ENCODE measurements at places on chromosomes 12 and 14. TPM values are rescaled to one million over a fixed set of nuclear protein-coding genes. Genes with fewer than 3 reads are reported as not detected.

DNA sequence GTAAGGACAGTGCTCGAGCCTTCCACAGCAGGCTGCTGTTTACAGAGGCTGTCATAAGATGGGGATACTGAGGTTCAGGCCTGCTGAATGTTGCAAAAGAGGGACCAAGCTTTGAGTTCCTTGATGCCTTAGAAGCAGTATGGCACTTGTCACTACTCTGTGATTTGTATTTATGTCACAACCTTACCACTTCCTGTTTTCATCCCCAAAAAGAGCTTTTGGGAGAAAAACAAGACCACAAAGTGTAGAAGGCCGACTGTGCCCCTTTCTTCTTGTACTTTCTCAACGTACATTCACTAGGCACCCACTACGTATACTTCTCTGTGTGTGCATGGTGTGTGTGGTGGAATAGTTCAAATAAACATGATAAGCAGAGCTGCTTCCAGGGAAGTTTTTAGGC, 90.1 kb downstream of the DRAM1 start:
- DNase-seq: no peak

GRCh38 chr14:100302616-100303015, 3.6 kb downstream of the SLC25A29 start:
- no peak for DNase-seq

DNA sequence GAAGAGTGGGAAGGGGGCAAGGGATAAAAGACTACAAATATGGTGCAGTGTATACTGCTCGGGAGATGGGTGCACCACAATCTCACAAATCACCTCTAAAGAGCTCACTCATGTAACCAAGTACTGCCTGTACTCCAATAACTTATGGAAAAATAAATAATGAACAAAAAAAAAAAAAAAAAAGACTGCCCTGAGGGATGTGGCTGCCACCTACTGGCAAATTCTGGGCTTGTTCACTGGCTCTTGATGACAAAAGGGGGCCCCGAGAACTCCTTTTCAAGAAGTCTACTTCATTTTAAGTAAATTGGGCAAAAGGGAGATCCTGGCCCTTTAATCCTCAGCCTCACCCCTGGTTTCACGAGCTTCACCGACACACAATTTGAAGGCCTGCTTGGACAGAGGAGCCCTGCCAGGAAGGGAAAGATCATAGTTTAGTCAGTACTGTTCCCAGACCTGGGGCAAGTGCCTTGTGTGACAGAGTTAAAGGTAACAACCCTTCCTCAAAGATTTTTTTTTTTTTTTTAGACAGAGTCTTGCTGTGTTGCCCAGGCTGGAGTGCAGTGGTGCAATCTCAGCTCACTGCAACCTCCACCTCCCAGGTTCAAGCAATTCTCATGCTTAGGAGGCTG, 26.1 kb upstream of the STAC3 start:
- no peak for DNase-seq

The MMP17 gene
- total RNA-seq: 0.76 TPM

The PMCH gene
- total RNA-seq: not detected

GRCh38 chr14:103867523-103867953, 20.2 kb upstream of the PPP1R13B start:
- no peak for DNase-seq

GRCh38 chr12:79046021-79046420, 181.4 kb downstream of the SYT1 start:
- no peak for DNase-seq

- no peak for DNase-seq
These were observed 24.3 kb downstream of the TSPAN9 start for GRCh38 chr12:3101309-3102024.

The CYP46A1 gene
- total RNA-seq: 0.09 TPM

DNA sequence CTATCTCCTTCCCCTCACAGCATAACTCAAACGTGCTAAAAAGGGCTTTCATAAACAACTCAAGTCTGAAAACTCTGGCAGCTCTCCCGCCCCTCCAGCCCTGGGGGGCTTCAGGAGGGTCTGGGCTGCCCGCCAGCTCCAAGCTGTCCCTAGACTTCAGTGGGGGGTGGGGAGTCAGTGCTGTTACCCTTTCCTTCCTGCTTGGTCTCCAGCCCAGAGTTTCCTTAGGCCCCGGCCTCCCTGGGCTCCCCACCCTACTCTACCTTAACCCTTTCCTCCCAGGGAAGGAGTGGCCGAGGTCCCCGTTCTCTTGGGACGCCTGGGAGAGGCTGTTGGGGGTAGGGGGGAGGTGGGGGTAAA, 530 bp upstream of the NYNRIN start:
- DNase-seq: peak; percentile 56

The GZMB gene
- 1.3 TPM for total RNA-seq

GRCh38 chr12:116582610-116583009, 23.4 kb downstream of the MAP1LC3B2 start:
- no peak for DNase-seq

GRCh38 chr14:101714394-101714793, 47.1 kb upstream of the PPP2R5C start:
- no peak for DNase-seq

The LHX5 gene
- not detected for total RNA-seq

- DNase-seq: no peak
These were observed 361.3 kb upstream of the TMTC1 start for GRCh38 chr12:30144777-30145683.

The NOP9 gene
- 24.4 TPM for total RNA-seq

DNA sequence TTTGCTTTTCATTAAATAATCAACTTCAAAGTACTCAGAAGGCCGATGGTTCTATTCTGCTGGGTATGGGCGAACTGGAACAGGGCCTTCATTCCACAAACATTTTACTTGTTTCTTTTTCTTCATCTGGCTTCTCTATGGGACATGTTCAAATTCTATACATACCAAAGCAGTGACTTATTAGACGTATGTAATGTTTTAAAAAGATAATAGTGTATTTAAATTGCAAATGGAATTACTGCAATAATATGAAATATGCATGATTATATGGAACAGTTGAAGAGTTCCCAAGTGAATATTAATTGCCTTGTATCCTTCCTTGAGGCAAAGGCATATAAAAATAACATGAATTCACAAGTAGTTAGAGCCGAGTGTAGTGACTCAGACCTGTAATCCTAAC, 75.5 kb downstream of the FAR2 start:
- DNase-seq: no peak

The B4GALNT1 gene
- 0.98 TPM for total RNA-seq

DNA sequence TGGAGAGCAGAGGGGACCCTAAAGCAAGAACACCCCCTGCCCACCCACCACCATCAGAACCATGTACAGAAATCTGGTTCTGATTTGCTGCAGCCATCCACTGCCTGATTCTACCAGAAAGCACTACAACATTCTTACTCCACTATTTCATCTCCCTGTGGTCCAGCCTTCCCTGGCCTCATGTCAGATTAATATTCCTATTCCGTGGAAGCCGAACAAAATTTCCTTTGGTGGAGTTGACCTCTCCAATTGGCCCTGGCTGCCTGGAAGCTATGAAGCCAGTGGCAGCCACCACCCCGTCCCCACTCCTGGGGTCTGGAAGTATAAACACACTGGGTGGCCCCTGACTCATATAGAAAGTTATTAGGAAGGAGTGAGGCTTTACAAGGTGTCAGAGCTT, 60.2 kb downstream of the ANO2 start:
- no peak for DNase-seq

The SRGAP1 gene
- 22.7 TPM for total RNA-seq

GRCh38 chr14:64515053-64515452, 10.5 kb downstream of the ZBTB1 start:
- no peak for DNase-seq

DNA sequence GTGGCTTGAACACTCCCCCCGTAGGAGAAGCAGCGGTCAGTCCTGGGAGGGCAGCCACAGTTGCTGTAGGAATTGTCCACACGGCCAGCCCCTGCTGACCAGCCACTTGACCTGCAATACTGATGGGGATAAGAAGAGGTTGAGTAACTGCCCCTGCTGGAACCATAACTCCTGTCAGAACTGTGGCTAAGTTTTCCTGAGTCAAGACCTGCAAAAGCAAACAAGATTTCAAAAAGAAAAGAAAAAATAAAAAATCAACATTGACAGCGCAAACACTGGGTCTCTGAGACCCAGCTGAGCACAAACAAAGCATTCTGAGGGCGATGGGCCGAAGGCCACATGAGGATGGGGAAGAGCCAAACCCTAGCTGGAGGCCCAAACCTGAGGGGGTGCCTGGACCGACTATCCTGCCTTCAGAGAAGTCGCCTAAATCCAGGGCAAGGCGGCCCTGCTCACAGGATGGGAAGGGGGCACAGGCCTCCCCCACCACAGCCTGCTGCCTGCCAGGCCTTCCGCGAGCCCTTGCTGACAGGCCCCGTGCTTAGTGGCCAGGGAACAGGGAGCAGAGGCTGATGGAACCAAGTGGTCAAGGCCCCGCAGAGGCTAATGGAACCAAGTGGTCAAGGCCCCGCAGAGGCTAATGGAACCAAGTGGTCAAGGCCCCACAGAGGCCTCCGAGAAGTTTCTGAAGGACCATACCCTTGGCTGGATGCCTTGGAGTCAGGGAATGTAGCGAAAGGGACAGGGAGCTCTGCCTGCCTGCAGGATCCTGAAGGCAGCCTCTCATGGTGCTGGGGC, 19.1 kb downstream of the POU6F1 start:
- DNase-seq: no peak

GRCh38 chr12:116693286-116694227, 44.3 kb downstream of the SPRING1 start:
- DNase-seq: peak; percentile 70

- DNase-seq: no peak
These were observed 253.9 kb downstream of the FOXN3 start for GRCh38 chr14:89163031-89163636.

DNA sequence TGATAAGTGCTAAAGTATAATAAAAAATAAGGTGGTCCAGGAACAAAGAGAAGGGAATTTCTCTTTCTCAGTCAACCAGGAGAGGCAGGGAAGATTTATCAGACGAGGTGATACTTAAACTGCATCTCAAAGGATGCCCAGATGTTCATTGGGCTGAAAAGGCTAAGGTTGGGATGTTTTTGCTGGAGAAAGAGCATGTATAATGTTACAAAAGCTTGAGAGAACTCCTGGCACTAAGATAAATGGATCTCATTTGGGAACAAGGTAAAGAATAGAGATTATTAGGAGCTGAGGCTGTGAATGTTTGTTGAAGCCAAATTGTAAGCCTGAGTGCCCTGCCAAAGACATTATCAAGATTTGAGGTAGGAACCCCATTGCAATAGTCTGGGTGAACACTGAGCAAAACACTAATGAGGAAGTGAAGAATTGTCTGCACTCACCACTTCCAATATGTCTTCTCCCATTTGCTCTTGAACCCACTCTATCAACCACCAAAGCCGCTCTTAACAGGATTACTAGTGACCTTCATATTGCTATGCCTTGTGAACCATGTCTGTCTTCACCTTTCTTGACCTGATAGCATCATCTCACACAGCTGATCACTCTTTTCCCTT, 149.0 kb upstream of the ARID2 start:
- DNase-seq: no peak

DNA sequence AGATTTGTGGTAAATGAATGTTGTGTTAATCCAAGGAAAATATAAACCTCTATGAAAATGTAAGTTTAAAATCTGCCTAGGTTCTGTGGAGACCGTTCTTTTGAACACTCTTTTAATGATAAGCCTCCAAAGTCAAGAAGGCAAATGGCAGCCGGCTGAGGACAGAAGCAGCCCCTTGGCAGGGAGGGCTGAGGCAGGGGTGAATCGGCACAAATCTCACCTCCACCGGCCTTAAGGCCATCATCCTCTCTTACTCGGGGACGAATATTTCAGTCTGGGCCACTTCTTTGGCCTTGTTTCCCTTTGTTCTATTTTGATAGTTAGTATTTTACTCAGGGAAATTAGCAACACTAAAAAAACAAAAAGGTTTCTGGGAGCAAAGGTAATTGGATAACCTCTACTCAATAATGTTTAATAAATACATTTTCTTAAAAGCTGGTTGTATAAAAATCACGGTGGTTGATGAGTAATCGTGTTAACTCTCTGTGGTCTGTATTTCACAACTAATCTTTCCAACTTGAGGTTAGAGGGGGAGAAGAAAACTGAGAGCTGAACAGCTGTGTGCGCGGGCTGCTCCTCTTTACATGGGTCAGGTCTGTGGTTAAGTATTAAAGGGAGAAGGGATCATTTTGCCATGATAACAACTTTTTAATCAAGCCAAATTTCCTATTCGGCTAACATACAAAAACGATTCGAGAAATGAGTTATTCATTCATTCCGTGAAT, 18.6 kb downstream of the LGMN start:
- DNase-seq: no peak

- no peak for DNase-seq
These were observed 51.4 kb upstream of the SLC6A15 start for GRCh38 chr12:84964048-84964447.

GRCh38 chr14:45135156-45135555, 574 bp upstream of the FANCM start:
- no peak for DNase-seq
